ENCODE measurements at places on chromosomes 3 and 15.

DNA sequence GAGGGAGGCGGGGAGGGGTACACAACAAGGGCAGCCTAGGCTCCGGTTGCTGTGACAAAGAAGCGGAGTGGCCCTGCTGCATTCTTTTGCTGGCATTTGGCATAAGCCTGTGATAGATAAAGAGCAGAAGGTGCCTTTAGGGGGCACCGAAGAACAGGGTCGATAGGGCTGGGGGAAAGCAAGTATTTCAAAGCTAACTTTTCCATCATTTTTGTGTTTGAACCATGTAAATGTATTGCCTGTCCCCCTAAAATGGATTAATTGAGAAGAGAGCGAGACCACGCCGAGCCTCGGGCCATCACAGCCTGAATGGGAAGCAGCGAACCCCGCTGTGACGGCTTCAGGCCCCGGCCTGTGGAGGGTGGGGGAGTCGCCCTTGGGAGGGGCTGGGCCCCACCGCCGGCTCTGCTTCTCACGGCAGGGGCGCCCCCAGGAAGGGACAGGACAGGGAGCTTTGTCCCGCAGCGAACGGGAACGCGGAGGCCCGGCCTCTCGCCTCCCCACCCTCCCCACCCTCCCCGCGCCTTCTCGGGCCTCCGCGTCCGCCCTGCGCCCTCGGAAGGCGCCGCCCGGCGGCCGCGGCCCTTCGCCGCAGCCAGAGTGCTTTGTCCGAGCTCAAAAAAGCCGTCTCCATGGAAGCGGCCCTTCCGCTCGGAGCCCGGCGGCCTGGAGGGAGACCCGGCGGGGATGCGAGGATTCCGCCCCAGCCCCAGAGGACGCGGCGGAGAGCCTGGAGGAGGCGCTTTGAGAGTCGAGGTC is 32.4 kb upstream of the ALDH1L1 start:
- no peak for DNase-seq

GRCh38 chr3:126758882-126759281 is 54.8 kb downstream of the CHCHD6 start:
- DNase-seq: no peak

- DNase-seq: no peak
Measured at GRCh38 chr3:187305881-187306280, 14.3 kb upstream of the MASP1 start.

GRCh38 chr3:55197021-55197420 is 269.2 kb upstream of the LRTM1 start:
- DNase-seq: no peak

GRCh38 chr15:82850731-82851130 is 41.3 kb downstream of the WHAMM start:
- peak; percentile 51 for DNase-seq

- no peak for DNase-seq
Measured at GRCh38 chr3:170689296-170689829, 103.5 kb upstream of the SLC7A14 start.

DNA sequence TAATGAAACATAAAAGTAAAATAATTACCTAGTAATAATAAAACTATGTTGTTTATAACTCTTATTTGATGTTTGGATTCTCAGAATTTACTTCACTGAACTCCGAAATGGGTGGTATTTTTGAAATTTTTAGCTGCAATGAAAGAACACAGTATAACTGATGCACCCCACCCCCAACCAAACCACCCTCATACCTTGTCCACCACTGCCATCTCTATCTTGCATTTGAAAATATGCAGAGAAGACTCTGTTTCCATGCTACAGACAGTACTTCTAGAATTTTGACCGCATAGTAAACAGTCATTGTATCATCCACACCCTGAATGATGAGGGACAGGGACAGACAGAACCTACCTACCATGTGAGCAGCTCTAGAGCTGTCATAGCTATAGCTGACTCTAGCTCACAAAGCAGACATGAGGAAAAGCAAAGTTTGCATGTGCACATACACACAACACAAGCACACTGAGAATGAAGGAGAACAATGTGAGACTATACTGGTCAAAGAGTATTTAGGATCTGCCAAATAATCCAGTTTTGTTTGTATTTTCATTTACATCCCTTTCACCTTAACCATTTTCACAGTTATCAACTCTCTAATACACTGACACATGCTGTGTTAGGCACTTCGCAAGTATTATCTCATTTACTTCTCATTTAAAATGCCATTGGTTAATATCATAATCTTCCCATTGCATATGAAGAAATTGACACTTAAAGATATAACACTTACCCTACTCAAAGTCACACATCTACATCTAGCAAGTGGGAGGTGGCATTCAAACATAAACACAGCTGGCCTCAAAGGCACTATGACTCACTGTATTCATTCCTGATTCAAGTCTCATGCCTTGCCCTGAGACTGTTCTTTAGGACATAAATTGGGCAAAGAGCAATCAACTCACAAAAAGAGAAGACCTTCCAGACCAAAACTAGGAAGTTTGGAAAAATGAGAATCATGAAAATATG is 1014.7 kb upstream of the CFAP20DC start:
- no peak for DNase-seq

- no peak for DNase-seq
Measured at GRCh38 chr3:72043204-72044133, 258.5 kb upstream of the PROK2 start.

DNA sequence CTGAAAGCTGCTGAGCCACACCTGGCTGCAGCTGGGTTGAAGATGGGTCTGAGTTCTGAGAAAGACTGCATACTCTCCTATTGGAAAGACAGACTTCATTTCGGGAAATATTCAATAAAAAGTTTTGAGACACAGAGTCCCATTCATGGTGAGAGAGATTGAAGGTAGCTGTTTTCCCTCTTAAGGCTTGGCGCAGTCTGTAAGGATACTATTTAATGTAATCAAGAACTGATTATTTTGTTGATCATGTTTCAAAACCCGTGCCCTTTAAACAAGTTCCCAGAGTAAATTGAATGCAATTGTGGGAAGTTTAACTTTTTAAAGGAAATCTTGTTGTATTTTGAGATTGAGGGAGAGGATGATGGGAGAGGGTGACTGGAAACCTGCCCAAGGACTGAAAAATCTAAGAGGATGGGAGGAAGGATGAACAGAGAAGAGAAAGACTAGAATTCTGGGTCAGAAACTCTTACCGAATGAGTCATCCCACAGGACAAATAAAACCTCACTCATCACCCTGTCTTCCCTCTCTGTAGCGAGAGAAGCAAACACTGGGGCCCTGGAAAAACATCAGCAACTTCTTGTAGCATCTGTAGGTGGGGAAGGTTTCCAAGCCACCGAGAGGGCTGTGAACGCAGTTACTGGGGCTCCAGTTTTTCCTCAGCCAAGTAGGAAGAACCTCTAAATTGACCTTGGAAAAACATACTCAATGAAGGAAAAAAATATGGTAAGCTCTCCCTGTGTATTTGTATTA is 193.2 kb upstream of the TPRG1 start:
- peak; percentile 89 for DNase-seq

- no peak for DNase-seq
Measured at GRCh38 chr15:50425219-50425618, 1.0 kb downstream of the USP8 start.

GRCh38 chr3:23490459-23490858 is 287.3 kb downstream of the UBE2E2 start:
- no peak for DNase-seq

GRCh38 chr3:121482660-121483059 is 63.1 kb downstream of the POLQ start:
- DNase-seq: no peak

DNA sequence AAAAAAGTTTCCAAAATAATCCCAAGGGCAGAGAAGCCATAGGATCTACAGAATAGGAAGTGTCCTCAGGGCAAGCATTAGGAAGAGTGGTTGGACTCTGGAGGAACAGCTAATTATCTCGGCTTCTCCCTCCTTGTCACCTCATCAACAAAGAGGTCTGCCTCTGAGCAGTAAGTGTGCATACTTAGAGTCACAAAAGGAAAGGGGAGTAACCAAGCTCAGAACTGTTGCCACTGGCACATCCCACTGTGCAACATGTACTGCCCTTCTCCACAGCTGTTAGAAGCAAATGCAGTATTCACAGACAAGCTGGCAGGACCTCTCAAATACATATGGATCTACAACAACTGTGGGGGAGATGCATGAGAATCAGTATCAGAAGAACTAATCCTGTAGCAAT is 31.5 kb downstream of the NGLY1 start:
- DNase-seq: no peak

DNA sequence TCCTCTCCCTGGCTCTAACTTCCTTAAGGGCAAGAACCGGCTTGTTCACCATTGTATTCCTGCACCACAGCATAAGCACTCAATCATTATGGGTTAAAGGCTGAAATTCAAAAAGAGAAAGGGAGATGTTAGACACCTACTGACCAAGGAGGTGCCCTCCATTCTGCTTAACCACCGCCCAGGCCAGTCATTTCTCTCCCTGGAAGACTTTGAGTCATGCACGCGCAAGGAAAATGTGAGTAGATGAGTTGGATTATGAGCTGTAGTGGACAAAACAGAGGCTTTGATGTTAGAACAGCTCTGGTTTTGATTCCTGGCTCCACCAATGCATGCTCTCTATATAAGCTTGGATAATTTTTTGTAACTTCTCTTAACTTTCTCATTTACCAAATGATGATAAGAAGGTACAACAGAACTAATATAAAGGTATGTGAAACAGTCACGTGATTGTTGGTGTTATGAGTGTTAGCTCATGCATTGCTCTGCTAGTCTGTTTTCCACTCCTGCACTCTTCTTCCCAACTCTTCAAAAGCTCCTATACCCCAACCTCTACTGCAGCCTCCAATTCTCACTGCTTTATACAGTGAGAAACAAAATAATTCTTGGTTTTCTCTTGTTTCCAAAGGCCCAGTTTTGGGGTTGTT is 148.4 kb upstream of the ATP11B start:
- DNase-seq: no peak

DNA sequence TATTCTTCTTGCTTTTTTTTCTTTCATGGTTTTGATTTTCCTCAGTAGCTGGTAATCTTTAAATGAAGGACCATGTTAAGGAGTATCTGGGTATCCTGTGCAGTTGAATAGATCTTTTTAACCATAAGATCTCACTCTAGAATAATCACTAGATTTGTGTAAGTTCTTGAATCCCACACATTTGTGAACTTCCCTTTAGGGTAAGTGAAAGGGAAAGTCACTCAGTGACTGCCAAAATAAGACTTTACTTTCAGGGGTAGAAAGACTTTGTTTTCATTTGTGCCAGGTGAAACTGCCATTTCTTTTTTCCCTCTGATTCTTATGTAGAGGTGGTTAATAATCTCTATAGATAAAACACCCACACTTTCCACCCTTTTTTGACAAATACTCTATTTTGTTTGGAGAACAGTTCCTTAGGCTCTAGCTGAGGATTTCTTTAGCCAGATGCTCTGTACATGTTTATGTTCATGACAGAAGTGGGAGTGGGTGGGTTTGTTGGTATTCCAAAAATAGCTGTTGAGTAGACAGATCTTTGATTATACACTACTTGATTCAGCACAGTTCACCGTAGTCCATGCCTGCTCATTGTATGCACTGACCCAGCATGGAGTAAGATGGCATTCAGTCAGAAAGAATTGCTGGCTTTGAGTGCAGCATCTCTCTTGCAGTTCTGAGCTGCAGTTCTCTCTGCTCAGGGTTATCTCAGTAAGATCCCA is 28.5 kb downstream of the LRRC49 start:
- DNase-seq: no peak

DNA sequence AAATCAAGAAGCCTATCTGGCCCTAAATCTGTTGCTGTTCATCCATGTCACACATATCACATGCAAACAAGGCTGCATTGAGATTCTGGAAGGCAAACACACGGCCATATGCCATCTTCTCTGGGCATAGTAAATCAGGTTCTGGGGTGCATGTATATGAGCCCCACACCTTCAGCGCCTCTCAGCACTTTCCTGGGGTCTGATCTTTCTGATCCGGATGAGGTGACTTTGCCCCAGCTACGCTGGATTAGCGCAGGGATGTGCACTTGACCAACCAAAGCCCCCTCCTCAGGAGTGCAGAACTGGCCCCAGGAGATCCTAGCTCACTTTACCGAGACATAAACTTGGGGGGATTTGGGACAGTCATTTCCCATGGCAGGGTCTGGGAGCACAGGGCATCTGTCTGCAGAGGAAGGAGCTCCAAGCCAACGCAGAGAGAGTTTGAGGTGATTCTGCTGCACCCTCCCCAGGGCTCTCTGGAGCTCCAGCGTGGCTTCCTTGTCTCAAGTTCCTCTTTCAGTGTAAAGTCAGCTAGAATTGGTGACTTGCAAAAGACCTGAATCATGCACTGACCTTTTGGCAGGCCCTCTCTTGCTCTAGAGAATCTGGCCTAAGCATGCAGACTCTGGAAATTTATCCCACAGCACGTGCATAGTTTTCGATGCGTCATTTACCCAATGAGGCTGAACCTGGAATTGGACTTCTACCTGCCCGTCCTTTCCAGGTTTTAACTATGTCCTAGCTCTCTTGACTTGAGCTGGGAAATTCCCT is 63.5 kb upstream of the KLF13 start:
- no peak for DNase-seq

- peak; percentile 85 for DNase-seq
Measured at GRCh38 chr3:105246536-105246935, 120.2 kb upstream of the ALCAM start.

GRCh38 chr3:41907330-41908073 is 54.4 kb downstream of the ULK4 start:
- no peak for DNase-seq

DNA sequence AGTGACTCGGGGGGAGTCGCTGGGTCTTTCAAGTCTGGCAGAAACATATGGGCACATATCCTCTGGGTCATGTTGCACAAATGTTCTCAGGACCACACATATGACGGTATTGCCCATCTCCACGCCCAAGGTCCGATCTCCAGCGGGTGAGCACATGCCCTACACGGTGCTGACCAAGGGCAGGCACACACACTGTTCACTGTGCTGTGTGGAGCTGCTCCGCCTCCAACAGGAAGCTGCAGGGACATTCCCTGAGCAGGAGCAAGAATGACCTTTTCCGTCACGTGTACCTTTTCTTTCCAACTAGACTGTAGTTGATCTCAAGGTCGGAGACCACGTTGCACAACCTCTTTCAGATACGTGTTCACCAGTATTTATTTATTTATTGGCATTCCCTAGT is 41.7 kb upstream of the B3GNT5 start:
- DNase-seq: no peak

DNA sequence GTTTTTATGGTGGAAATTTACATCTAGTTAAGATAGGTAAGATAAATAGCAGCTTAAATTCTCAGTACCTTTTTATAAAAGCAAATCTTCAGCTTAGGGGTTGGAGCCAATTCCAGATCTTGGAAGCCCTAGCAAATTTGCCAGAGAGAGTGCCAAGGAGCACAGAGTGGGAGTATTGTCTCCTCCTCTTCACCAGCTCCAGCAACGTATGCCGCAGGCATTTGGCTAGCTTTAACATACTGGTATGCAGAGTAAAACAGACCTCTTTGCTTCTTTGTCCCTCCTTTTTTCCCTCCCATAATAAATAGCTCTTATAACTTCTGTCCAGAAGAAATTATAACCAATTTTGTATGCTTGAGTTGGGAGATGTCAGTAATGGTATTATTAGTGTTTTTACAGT is 140.4 kb downstream of the DIPK2A start:
- DNase-seq: peak; percentile 82

- no peak for DNase-seq
Measured at GRCh38 chr15:70763950-70764730, 782 bp upstream of the UACA start.
